Dermis microvascular lymphatic vessel endothelial cell (primary cell): ENCODE measurements at places on chromosomes 2 and 18.
A peak's percentile ranks its signal among the peaks of the same experiment; 100 is the strongest.

DNA sequence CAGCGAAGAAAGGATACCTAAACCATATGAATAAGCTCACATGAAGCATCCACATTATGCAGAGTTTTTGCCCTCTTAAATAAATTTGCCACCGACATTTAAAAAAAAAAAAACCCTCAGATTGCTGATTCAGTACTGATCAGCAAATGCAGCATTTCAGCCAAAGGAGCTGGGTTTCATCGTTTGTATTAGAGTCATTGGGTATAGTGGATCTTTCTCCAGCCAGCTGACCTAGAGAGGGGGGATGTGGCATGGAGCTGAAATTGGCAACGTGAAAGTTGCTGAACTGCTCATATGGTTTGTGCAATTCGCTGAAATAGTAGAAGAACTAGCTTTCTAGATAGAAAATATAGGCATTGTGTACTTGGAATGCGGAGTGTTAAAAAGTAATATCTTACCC is 73.5 kb upstream of the ZNF397 start:
- no peak for DNase-seq

GRCh38 chr2:231341100-231341499 is 54.4 kb upstream of the B3GNT7 start:
- no peak for DNase-seq

DNA sequence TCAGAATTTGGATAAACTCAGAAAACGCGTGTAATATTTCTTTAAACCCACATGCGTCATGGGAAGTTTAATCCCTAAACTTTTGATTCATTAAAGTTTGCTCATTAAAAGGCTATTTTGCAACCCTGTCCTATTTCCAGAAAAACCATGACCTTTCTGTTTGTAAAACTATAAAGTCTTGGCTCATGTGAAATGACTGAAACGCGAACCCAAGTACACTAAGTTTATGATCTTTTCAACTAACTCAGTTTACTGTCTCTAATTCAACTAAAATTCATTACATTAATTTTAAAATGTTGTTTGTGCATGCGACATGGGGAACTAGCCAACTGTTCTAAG is 3.9 kb upstream of the RPL31 start:
- DNase-seq: no peak

- DNase-seq: no peak
These were observed 384.6 kb downstream of the STK39 start for GRCh38 chr2:167862782-167863181.

DNA sequence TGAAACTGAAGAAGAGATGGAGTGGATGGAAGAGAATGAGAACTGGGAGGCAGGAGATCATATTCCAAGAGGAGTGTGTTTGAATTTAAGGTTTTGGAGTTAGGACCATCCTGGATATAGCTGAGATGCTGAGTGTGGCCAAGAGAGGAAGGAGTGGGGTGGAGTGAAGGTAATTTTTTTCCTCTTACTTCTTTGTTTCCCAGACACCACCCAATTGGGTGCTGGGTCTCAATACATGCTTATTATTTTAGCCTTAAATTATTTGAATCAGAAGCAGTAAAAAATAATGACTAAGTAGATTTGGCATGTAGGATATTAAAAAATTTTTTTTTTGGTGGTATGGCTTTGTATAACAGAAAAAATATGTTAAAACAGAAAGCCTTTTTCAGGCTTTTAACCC is 39.3 kb downstream of the PMAIP1 start:
- no peak for DNase-seq

- no peak for DNase-seq
These were observed 152.7 kb downstream of the CERS6 start for GRCh38 chr2:168608796-168609195.

DNA sequence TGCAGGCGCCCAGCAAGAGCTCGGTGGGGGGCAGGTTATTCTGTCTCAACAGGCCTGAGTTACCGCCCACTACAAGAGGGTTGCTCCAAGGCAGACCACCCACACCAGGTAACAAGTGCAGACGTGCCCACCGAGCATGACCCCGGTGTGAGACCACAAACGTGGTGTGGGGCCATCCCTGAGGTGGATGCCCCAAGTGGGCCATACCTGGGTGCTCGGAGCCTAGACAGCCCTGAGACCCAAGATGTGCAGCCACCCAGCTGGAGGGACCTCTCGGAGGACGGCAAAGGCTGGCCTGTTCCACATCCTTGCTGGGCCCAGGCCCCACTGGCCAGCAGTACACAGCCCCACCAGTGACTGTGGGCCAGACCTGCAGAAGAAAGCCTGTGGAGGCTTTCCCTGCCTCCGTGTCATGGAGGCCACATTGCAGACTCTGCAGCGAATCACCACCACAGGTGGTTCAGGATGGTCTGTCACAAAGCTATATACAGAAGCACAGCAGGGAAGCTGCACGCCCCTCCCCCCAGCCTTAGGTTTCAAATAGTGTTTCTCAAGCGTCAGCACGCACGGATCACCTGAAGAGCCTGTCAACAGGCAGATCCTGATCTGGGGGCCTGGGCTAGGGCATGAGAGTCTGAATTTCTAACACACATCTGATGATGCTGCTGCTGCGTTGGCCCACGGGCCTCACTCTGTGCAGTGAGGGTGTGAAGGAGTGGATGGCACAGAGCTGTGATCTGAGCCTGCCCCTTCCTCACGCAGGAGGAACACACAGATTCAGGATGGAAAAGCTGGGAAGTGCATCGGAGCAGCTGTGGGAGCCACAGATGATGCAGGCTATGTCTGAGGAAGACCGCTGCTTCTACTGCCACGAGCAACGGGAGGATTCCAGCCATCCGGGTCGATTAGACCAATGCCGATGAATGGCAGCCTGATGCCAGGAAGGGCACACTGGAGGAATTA is 96.8 kb downstream of the UXS1 start:
- no peak for DNase-seq

- peak; percentile 9 for DNase-seq
These were observed 59.7 kb upstream of the PMAIP1 start for GRCh38 chr18:59839931-59840685.

DNA sequence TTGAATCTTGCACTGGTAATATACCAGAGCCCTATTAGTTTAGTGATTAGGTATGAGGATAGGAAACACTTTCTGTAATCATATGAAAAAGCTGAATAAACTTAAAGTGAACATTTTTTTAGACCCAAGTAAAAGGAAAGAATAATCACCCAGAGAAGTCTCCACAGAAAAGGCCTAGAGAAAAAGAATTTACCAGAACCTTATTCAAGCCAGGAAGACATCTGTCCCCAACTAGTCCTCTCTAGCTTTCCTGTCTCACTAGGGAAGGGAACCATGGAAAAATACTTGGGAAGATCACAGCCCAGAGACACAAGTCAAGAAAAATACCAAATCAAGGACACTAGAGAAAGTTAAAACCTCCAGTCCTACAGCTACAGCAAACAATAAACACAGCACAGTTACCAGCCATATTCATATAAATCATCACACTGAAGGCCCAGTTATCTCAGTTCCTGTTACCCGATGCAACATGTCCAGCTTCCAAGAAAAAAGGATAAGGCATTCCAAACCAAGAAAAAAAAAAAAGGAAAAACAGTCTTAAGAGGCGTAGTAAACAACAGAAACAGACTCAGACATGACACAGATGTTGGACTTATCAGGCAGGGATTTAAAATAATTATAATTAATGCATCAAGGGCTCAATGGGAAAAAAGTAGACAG is 461.5 kb downstream of the IRS1 start:
- DNase-seq: no peak

GRCh38 chr2:97736608-97737330 is 23.4 kb downstream of the ZAP70 start:
- DNase-seq: no peak

- no peak for DNase-seq
These were observed 229.7 kb upstream of the SP5 start for GRCh38 chr2:170485254-170486026.

- DNase-seq: no peak
These were observed 369.7 kb downstream of the EPHA4 start for GRCh38 chr2:221202431-221202830.

GRCh38 chr2:53021292-53021691 is 746.3 kb upstream of the CHAC2 start:
- DNase-seq: no peak

DNA sequence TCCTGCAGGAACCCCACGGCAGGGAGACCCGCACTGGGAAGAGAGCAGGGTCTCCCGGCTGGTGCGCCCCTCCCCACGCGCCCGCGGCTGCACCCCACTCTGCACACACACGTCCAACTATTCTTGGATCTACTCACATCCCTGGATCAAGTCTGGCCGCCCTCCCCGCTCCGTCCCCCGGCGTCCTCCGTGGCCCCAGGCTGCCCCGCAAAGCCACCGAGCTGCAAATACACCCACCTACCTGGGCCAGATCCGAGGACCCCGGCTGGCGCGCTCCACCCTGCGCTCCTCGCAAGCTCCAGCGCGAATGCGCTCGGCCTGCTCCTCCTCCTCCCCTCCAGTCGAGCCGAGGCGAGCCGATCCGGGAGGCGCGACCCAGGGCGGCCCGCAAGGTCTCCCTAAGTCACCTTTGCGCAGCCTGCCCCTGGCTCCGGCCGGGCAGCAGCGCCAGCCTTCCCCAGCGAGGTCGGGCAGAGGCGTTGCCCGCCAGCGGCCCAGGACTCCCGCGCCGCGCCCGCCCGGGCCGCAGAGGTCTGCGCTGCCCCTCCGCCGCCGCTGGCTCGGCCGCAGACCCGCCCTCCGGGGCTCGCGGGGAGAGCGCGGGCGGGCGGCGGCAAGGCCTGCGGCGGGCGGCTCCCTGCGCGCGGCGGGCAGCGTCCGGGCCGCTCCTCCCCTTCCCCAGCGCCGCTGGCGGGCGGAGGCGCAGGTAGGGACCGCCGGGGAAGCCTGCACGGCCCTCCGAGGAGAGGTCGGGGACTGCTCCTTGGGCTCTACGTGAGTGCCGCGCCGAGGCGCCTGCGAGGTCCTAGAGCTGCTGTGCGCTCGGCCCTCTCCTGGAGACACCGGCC is 126.0 kb downstream of the OSBPL1A start:
- DNase-seq: peak; percentile 77

DNA sequence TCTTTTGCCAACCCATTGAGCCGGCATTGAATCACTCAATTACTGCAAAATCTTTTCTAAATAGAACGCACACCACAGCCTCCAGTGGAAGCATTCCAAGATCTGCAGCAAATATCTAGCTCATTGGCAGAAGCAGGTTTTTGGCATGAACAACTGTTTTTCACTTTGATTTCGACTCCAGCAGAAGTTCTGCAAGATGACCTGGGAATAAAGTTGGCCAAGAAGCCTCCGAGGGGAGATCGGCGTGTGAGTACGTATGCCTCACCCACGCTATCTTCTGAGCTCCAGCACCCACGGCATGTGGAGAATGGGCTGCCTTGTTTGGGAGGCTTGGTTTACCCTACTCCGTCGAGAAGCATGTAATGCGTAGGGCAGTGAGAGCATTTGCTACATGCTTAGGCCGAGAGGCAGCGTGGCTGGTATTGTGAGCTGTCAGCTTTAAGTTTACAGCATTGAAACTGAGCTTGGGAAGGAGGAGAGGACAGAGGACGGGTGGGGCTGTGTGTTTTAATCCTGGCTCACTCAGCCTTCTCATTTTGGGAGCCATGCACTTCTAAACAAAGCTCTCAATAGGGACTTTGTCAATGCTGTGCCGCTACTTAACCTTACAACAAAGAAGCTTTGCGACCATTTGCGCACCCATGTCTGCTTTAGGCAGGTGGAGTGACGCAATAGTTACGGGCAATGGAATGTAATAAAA is 10.5 kb downstream of the PCARE start:
- no peak for DNase-seq

- no peak for DNase-seq
These were observed 23.6 kb upstream of the SLC9A4 start for GRCh38 chr2:102449370-102449974.

DNA sequence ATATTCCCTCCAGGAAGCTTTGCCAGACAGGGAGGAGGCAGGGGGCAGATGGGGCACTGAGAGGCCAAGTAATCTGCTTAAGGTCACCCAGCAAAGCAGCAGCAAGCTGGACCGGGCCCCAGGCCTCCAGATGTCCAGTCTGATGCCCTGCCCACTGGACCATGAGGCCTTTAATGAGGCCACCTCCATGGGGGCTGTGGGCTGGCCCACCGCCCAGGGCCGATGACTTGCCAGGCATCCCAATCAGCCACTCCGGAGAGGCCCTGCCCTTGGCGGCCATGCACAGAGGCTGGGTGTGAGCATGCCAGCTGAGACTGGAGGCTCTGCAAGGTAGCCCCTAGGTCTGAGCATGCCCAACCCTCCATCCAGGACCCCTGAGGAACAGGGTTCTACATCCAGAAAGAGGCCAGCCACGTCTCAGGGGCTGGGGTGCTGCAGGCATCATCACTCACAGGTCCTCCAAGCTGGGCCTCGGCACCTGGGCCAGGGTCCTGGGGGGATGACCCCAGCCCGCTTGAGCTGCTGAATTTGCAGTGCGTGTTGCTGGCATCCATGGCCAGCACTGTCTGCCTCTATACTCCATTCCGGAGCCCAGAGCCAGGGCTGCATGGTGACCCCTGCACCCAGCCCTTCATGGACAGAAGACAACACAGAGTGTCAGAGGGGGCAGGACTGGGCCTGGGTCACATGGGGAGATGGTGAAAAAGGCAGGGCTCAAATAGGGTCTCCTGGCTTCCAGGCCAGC is 164.2 kb downstream of the INHBB start:
- no peak for DNase-seq

GRCh38 chr2:37944268-37944667 is 19.2 kb downstream of the RMDN2 start:
- DNase-seq: no peak

DNA sequence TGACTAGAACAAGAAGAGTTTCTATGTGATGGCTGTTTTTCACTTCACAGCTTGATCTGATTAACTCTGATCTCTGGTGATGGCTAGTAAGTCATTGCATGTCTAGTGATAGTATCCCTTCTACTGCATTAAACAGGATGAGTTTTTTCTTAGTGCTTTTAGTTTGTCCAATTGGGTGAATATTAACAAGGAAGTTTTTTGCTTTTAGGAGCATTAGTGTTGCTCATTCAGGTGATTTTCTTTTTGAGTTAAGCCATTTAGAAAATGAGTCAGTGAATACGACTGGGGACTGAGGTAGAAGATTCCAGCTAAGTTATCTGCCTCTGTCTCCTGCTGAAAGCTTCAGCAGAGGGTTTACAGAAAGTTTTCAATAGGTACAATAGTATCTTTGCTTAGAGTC is 306.7 kb downstream of the PIK3C3 start:
- DNase-seq: no peak

- no peak for DNase-seq
These were observed 3.5 kb downstream of the RND3 start for GRCh38 chr2:150484006-150484405.

DNA sequence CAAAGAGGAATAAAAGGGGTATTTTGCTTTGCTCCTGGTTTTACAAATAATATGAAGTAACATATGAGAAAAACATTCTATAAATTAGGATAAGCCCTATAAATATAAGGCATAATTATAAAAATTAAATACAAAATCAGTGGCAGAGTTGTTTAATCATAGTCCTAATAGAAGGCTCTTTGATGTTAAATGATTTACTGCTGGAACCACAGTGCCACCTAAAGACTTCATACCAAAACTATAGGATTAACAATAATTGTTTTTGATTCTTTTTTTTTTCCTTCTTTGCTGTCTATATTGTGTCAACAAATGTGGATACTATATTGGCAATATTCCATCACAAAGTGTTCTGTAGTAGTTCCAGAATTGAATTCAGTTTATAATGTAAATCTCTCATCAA is 837.7 kb upstream of the SLC39A10 start:
- no peak for DNase-seq

- DNase-seq: no peak
These were observed 334.0 kb upstream of the MEX3C start for GRCh38 chr18:51531501-51531900.
